Keratinocyte (primary cell): ENCODE measurements at places on chromosomes 12 and 14. TPM values are rescaled to one million over a fixed set of nuclear protein-coding genes. Genes with fewer than 3 reads are reported as not detected.

DNA sequence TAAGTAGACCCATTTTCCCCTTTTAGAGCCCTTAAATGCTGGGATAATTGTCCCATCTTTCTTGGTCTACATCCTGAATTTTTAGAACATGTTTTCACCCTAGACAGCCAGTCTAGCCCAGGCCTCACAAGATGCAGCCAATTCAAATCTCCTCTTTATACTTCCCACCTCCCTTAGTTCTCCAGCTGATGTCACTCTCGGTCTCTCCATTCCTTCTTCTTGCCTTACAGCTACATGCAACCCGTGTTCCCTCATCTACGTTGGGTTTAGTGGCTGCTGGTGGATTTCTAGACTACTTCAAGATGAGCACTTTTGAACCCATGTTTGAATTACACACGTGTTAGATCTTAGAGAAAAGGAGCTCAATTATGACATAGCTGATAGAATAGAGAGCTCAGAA lies 132.0 kb downstream of the PPM1H start:
- DNase-seq, result no peak
- H3K4me3 ChIP-seq, result no peak overlapping the region
- no peak overlapping the region for H3K27ac ChIP-seq
- no peaks in the 10 kb centered on the region for H3K36me3 ChIP-seq
- H3K27me3 ChIP-seq, result no peaks in the 10 kb centered on the region
- no peaks in the 10 kb centered on the region for H3K4me1 ChIP-seq

- no peaks in the 10 kb centered on the region for H3K4me1 ChIP-seq
- H3K27me3 ChIP-seq, result no peaks in the 10 kb centered on the region
- no peak for DNase-seq
- H3K36me3 ChIP-seq, result no peaks in the 10 kb centered on the region
- no peak overlapping the region for H3K27ac ChIP-seq
Measured at GRCh38 chr12:87216436-87216835, 812.8 kb downstream of the C12orf50 start.

The CDKN3 gene
- 6.8 to 51.6 TPM (median 26.8 TPM) in 3 replicates for polyA plus RNA-seq

The MYF5 gene
- not detected in 3 replicates for polyA plus RNA-seq

- DNase-seq, result no peak
- H3K36me3 ChIP-seq, result no peaks in the 10 kb centered on the region
- no peak overlapping the region for H3K4me3 ChIP-seq
- H3K27ac ChIP-seq, result no peak overlapping the region
Measured at GRCh38 chr14:101475456-101476257, 85.6 kb upstream of the DIO3 start.

GRCh38 chr12:76020281-76020680 lies 11.3 kb downstream of the PHLDA1 start:
- peak; percentile 95 for DNase-seq
- no peaks in the 10 kb centered on the region for H3K27me3 ChIP-seq
- no peaks in the 10 kb centered on the region for H3K36me3 ChIP-seq
- no peak overlapping the region for H3K4me3 ChIP-seq
- peaks cover 52% of the 10 kb centered on the region for H3K4me1 ChIP-seq

The KRT72 gene
- polyA plus RNA-seq, result not detected in 3 replicates
